ENCODE measurements at places on chromosomes 6 and 20. TPM values are rescaled to one million over a fixed set of nuclear protein-coding genes. Genes with fewer than 3 reads are reported as not detected.

GRCh38 chr20:47016068-47016664, 121.5 kb downstream of the EYA2 start:
- DNase-seq = no peak

DNA sequence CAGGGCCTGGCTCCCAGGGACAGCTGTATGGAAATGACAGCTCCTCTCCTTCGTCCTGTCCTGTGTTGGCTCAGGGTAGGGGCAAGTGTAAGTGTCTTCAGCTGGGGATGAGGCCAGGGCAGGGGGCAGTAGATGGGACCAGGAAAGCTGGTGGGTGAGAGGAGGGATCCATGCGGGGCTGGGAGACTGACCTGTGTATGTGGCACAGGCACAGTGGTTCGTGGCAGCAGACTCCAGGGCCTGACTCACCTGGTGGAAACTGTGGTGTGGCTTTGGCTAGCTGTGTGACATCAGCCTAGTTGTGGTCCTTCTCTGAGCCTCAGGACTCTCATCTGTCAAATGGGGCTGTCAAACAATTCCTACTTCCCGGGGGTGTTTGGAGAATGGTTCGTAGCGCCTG, 13.7 kb upstream of the SCRT2 start:
- DNase-seq = no peak

DNA sequence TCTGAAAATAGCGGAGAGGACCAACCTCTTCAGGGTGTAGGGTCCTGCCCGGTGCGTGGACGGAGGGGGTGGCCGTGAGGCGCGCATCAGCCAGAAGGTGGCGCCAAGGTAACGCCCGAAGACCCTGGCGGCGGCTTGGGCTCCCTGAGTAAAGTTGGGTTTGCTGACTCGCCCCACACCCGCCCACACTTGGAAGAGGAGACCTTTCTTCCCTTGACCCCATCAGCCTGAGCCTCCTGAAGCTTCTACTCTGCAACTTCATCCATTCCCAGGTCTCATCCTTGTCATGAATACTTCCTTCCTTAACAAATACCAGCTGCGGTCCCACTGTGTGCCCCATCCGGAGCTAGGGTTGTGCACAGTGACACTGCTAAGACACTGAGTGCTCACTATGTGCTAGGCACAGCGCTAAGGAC, 14.6 kb downstream of the CD40 start:
- DNase-seq = no peak

- no peak for DNase-seq
Observed at GRCh38 chr20:54346276-54346675, 129.1 kb upstream of the DOK5 start.

- DNase-seq = no peak
Observed at GRCh38 chr20:63885264-63886053, 9.5 kb upstream of the DNAJC5 start.

GRCh38 chr20:33724439-33725094, 4.5 kb upstream of the PXMP4 start:
- no peak for DNase-seq

TCEA2 gene
- 38.5 TPM for total RNA-seq

SLC16A10 gene
- total RNA-seq = 0.18 TPM
